ENCODE measurements at places on chromosomes 16 and 17.
A peak's percentile ranks its signal among the peaks of the same experiment; 100 is the strongest.

- no peak for DNase-seq
Observed at GRCh38 chr16:51030516-51030915, 120.6 kb downstream of the SALL1 start.

DNA sequence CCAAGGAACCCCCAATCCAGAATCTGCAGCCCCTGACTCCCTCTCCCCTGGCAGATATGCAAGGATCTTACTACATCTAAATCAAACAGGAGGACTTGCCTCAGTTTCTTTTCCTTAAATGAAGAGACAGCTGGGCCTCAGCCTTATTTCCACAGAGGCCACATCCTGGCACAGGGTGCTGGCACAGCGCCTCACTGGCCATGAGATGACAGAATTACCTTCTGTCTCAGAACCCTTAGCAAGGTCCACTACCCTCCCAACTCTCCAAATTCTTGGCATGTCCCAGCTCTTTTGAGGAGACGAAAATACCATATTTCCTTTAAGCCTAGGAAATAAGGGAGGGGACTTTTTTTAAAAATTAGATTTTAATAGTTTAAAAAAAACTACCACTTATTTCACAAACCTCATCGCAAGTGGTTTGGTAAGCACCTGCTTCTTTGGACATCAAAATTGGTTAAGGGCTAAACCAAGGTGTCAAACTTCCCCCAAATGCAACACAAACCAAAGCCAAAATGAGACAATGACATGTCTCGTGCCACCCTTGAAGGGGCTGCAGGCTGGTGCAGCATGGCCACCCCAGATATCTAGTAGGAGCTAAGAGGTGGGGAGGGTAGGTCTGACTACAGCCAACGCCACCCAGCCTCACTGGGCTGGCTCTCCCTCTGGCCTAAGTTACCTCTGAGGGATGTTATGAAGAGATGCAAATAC, 25.3 kb downstream of the FAM117A start:
- DNase-seq = peak; percentile 47

- peak; percentile 14 for DNase-seq
Observed at GRCh38 chr17:17110520-17110919, 68.3 kb downstream of the MPRIP start.

- no peak for DNase-seq
Observed at GRCh38 chr16:81457326-81458133, 12.9 kb downstream of the CMIP start.

DNA sequence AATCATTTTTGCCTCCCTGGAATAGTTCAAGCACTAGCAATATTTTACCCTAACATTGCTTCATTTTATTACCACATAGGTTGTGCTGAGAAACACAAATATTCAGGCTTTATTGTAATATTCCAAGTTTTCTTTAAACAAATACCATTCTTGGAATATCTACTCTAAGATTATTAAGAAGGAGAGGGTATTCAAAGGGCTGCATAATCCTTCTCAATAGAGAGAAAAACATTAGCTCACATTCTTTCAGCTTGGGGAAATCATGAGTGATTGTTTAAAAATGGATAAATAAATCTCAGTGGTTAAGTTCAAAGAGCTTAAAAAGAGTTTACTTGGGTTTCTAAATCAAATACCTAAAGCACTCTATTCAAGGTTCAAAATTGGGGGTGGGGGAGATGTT, 111.9 kb upstream of the CORO6 start:
- DNase-seq = no peak

GRCh38 chr16:56347166-56347565, 78.2 kb downstream of the AMFR start:
- DNase-seq = no peak

DNA sequence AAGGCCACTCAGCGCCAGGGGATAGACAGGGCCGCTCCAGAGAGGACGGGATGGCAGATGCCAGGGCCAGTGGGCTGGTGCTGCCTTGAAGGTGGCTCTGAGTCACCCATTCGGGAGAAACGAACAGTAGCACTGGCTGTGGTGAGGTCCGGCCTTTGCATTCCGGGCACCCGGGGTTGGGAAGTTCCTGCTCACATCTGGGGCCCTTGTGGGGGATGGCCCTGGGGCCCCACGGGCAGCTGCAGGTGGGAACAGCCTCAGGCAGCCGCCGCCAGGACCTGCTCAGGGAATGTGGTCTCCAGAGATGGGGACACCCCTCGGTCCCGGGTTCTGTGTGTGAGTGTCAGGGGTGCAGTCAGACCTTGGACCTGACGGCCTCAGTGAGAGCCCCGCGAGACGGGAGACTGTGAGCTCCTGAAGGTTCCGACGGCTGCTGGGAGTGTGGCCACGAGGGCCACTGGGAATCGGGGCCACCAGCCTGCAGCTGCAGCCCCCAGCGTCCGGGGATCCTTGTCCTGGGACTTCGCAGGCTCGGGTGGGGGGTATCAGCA, 1.4 kb downstream of the CBFA2T3 start:
- DNase-seq = no peak

DNA sequence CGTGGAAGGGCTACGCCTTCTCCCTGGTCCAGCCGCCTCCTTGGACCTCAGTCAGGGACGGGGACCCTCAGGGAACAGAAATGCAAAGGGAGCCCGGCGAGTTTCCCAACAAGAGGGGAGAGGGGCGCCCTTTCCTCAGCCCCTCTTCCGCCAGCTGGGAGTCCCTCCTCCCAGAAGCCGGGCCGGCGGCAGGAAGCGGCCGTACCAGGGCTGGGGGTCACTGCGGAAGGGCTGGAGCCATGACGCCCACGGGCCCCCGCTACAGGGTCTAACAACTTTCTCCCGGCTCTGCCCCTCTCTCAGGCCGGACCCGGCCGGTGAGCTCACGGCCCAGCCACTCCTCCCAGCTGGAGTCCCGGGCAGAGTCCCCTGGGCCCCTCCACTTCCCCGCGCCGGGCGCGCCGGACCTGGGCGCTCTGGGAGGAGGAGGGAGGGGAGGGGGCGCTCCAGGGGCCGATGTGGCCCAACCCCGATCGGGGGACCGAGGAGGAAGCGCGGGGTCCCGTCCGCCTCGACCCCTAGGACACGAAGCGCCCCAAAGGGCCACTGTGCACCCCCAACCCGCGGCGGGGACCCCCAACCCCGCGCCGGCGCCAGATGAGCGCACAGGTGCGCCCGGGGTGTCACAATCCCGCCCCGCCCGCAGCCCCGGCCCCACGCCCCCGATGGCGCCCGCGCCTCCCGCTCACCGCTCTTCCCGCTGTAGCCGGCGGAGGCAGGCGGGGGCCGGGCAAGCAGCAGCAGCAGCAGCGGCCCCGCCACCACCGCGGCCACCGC, 578 bp downstream of the PGAP6 start:
- DNase-seq = no peak

GRCh38 chr17:46722662-46723285, 95.7 kb downstream of the WNT3 start:
- no peak for DNase-seq

GRCh38 chr17:56577190-56577842, 16.2 kb upstream of the NOG start:
- DNase-seq = no peak

DNA sequence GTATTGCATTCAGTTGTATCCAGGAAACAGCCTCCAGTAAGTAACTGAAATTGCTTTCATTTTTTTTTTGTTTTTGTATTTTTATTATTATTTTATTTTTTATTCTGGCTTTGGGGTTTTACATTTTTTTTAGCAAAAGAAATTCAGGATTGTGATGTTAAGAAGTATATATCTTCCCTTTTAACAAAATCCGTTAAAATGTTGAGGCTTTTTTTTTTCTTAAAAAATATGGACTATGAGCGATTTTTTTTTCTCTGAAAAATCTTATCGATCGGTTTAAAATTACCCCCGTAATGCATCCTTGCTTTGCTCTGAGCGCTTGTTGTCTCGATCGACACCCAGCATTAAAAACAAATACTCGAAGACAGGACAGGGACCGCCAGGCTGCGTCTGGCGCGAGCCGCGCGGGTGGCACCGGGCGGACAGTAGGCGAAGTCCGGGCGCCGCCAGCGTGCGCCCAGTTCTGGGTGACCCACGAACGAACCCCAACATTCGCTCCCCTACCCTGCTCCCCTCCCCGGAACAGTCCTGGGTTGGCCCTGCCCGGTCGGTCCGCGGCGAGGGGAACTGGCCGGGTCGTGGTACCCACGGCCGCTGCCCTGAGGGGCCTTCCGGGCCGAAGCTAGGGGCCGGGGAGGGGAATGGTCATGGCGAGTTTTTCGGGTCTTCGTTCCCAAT, 482 bp downstream of the BAHCC1 start:
- DNase-seq = no peak

GRCh38 chr17:28724500-28725165, 1.4 kb downstream of the TLCD1 start:
- no peak for DNase-seq

GRCh38 chr17:2462481-2462880, 49.2 kb downstream of the METTL16 start:
- no peak for DNase-seq

GRCh38 chr17:67479148-67479547, 102.1 kb downstream of the PITPNC1 start:
- DNase-seq = no peak

DNA sequence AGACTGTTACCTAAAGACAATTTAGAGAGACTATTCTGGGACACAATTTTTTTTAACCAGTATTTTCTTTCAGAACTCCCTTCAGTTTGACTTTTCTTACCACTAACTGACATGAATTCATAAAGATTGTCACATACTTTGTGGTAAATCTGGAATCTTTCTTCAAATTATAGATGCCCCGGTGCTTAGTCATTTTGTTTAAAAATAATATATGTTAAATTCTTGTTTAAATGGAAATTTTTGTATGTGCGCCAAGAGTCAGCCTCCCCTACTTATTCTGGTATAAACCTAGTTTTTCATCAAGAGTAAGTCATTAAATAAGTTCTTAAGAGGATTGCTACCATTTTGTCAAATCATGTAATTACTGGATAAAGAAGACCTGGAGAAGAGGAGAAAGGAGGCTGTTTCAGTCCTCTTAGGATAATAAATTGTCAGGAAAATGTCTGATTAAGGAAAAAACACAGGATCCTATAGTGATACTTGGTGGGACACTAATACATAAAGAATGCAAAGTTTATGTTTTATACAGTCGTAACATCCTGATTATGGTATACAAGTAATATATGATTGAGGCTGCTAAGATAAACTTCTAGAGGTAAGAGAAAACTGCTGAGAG, 424.4 kb downstream of the PMP22 start:
- no peak for DNase-seq

- no peak for DNase-seq
Observed at GRCh38 chr17:17201907-17202306, 4.2 kb downstream of the PLD6 start.

DNA sequence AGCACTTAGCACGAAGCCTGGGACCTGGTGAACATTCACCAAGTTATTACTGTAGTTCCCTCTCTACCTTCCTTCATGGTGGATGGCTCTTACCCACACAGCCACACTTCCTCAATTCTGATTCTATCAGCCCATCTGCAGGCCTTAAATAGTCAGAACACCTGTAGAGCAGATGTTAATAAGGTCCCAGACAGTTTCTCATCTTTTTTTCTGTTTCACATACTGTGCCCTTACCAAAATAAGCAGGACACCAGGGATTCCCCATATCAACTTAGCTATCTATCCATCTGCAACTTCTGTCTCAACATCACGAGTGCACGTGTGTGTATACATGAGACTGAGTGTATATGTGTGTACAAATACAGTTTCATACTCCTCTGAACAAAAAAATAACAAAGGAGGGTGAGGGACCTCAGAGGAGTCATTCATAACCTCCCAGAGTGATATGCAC, 2.8 kb downstream of the RECQL5 start:
- no peak for DNase-seq

- DNase-seq = no peak
Observed at GRCh38 chr17:36493956-36494355, 7.5 kb downstream of the ZNHIT3 start.

GRCh38 chr17:29010129-29010528, 4.3 kb upstream of the SEZ6 start:
- no peak for DNase-seq

GRCh38 chr17:67063141-67063540, 18.8 kb downstream of the CACNG1 start:
- no peak for DNase-seq

DNA sequence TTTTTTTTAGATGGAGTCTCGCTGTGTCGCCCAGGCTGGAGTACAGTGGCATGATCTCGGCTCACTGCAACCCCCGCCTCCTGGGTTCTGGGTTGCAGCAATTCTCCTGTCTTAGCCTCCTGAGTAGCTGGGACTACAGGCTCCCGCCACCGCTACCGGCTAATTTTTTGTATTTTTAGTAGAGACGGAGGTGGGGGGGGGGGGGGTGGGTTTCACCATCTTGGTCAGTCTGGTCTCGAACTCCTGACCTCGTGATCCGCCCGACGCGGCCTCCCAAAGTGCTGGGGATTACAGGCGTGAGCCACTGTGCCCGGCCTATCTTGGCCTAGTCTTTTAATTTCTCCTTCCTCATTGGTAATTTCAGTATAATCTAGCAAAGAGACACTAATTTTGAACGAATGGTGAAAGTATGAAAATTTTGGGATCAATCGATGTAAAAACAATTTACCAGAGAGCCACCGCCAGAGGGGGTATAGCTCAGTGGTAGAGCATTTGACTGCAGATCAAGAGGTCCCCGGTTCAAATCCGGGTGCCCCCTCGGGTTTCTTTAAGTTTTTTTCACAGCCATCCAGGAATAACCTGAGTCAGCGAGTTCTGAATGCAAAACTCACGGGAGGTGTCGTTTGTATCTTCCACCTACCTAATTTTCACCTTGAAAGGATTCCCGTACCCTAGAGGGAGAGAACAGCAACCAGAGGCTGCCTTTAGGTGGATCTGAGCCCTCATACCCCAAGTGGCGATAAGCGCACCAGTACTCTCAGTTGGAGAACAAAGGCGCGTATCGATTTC, 2.5 kb upstream of the LASP1 start:
- DNase-seq = peak; percentile 79

DNA sequence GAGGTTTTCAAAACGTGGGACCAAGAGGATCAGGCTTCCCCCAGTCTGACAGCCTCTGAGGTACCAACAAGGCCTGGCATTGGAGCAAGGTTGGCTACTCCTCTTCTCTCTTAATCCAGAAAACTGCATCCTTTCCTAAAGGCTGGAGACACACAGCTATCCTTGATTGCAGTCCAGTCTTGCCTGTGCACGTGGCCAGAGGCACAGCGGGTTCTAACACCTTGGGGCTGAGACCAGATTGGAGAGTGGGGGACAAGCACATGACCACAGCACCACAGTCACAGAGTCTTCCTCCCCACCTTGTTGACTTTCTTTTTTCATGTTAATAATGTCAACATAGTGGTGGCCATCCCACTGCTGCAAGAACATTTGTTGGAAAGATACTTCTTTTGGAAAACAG, 46.9 kb downstream of the GNAO1 start:
- no peak for DNase-seq

GRCh38 chr16:87012954-87013938, 303.9 kb downstream of the C16orf95 start:
- DNase-seq = no peak
